Activated naive CD4-positive, alpha-beta T cell (primary cell): ENCODE measurements at places on chromosomes 5 and 9.

DNA sequence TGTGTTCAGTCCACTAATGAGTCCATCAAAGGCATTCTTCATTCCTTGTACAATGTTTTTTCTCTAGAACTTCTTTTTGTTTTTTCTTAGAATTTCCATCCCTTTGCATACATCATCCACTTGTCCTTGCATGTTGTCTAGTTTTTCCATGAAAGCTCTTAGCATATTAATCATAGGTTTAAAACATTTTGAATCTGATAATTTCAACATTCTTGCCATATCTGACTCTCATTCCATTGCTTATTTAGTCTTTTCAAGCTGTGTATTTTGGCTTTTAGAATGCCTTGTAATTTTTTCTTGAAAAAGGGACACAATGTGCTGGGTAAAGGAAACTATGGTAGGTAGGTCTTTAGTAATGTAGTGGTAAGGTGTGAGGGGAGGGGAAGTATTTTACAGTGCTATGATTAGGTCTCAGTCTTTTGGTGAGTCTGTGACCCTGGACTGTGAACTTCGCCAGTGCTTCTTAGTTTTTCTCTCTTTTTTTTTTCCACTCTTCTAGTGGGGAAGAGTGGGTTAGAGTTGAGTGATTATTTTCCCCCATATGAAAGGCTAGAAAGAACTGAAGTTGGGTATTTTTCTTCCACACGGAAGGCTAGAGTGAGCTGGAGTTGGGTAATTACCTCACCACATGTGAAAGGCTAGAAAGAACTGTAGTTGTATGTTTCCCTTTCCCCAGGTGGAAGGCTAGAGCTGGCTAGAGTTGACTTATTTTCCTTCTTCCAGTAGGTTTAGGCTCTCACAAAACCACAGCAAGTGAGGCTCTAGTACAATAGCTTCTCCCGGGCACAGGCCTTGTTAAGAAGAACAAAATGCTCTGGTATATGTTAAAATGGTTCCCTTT lies 172.1 kb downstream of the SNX18 start:
- DNase-seq: no peak

DNA sequence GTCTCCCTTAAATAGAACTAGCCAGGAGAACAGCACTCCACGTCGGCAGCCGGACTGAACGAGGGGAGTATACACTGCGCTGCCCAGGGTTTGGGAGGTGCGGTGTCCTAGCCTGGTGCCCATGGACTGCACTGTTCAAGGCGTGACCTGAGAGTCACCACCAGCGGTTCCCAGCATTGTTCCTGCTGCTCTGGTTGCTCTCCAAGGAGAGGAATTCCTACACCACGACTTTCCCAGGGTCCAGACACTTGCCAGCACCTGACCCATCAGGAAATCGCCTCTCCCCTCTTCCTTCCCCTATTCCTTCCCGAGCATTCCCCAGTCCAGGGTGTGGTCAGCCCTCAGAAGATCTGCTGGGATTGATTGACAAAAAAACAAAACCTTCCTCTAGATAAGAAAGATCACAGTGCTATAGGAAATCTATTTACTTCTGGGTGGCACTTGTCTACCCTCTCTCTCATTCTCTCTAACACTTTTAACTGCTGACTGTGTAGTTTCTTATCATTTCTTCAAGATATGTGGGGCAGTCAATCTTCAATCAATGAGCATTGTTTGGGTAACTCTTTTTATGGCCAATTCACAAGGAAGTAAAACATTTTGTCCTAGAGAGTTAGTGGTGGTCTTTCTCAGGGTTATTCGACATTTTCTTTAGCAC lies 297.8 kb upstream of the ACTBL2 start:
- no peak for DNase-seq

DNA sequence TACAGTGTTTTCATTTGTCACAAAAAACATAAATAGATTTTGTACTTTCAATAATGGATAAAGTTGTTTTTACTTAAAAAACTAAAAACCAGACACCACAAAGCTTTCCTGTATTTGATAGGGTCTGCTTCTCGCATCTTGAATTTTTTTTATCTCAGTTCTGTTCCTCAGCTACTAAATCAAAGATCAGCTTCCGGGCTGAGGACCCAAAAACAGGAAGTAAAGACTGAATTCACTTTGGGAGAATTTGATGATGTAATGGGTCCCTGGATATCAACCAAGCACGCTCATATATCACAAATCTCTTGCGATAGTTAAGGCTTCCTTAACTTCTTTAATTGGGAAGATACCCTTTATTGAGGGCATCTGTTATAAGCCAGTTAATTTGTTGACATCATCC lies 24.1 kb downstream of the ITK start:
- DNase-seq: no peak

DNA sequence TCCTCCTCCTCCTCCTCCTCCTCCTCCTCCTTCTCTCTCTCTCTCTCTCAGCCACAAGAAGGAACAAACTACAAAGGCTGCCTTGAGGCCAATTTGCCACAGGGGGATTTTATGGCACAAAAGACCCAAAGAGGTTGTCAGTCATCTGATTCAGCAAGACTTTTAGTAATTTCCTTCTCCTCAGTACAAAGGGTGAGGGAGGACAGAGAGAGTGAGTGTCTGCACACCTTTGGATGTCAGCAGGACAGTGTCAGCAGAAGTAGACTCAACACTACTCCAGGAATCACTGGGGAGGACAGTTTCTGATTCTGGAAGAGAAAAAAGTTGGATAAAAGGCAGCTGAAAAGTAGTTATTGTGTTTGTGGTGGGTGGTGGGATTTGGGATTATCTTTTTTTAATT lies 13.6 kb downstream of the TIMD4 start:
- DNase-seq: no peak

DNA sequence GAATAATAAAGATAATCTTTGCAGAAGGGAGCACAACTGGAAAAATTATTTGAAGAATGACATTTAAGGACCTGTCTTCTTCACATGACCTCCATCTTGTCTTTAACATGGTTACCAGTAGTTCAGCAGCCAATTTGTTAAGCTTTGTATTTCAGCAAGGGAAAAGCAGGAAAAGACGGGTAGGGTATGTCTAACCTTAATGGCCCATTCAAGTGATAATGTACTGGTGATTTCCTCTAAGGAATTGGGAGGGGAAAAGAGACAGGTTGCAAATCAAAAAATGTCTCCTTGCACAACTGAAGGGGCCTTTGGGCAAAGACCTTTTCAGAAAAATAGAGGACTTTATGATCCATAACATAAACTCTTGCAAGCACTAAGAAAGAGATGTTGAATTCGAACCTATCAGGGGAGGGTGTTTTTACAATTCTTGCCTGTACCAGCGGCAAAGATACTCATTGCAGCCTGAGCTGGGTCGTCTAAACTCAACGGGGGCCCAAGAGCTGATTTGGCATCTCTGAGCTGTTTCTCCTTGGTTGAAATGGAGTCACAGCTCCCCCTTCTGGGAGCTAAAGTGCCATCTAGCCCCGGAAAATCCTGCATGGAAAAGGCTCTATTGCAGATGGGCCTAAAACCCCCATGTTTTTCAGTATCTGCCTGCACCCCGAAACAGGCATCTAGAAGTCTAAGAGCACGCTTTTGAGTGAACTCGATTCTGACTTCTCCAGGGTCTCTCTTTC lies 3.8 kb downstream of the BRINP1 start:
- no peak for DNase-seq

- no peak for DNase-seq
Observed at GRCh38 chr9:110707419-110707818, 38.8 kb downstream of the MUSK start.

DNA sequence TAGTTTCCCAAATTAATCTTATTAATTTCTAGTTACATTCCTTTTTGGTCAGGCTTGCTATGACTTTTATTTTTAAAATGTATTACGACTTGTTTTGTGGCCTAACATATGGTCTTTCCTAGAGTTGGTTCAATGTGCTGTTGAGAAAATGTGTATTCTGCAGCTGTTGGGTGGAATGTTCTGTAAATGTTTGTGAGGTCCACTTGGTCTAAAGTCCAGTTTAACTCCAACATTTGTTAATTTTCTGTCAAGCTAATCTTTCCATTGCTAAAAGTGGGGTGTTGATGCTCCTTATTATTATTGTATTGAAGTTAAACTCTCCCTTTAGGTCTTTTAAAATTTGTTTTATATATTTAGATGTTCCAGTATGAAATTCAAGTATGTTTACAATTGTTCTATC lies 1010.8 kb upstream of the EDIL3 start:
- DNase-seq: no peak

DNA sequence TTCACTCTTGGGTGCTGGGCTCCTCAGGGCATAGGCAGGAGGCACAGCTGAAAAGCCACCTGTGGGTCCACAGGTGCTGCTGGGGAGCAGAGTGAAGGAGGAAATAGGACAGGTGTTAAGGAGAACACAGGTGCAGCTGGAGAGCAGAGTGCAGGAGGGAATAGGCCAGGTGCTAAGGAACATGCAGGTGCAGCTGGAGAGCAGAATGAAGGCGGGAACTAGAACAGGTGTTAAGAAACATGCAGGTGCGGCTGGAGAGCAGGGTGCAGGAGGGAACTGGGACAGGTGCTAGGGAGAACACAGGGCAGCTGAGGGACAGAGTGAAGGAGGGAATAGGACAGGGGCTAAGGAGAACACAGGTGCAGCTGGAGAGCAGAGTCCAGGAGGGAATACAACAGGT lies 43.8 kb upstream of the PLEKHG4B start:
- no peak for DNase-seq

GRCh38 chr5:151718646-151719045 lies 31.9 kb upstream of the SPARC start:
- no peak for DNase-seq

DNA sequence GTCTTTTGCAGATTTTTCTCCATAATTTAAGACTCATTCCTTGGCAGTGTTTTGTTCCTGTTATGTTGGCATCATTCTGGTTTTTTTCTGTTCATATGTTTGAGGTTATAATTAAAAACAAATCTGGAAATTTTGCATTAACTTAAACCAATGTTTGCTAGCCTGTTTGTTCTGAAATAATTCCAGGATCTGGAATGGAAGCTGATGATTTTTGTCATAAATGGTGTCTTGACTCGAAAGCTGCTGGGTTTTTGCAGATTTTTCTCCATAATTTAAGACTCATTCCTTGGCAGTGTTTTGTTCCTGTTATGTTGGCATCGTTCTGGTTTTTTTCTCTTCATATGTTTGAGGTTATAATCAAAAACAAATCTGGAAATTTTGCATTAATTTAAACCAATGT lies 318.7 kb upstream of the IRX4 start:
- no peak for DNase-seq

DNA sequence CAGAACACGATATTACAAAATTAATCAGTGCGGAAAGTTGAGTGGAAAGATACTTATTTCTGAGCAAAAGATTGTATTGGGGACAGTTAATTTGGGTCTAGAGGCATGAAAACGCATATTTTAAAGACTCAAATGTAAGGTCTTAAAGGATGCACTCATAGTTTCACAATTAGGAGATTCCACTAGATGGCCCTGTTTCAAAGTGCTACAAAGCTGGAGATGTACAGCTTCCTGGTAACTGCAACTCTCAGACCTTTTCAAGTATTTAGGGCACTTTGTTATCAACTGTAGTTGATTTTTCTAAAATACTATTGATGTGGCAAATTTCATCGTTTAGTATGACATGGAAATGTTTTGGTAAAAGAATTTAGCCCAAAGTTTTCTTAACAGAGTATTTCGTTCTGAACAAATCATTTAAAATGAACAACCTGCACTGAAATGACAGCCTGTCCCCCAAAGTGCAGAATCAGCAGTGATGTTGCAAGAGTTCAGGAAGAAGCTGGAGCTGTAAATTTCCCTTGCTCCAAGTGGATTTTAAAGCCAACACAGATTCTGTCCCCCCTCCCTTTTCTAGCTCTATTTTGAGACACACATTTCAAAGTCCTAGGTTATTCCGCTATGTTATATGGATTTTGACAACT lies 16.2 kb upstream of the NDUFB6 start:
- DNase-seq: no peak

DNA sequence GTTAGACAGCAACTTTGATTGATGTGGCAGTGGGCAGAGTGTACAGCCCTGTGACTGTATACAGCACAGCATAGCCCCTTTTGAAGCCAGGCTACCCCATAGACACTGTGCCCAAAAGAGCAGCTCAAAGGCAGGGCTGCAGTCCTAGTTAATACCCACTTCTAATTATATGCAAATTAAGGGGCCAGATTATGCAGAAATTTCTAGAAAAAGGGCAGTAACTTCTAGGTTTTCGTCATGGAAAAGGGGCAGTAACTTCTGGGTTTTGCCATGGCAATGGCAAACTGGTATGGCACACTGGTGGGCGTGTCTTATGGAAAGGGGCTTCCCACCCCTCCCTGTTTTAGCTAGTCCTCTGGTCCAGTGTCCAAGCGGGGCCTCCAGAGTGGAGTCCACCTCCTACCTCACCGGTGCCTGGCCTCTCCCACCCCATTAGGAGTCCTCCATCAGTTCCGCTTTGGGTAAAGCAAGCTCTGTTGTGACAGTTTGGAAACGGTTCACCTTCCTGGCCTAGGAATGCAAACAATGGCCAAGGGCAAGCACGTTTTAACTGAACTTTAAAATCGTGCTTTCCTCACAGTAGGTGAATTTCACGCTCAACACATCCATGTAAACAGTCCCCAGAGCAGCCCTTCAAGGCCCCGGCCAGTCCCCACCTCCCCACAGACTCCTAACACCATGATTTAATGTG lies 5.6 kb downstream of the ADAMTS13 start:
- DNase-seq: no peak

DNA sequence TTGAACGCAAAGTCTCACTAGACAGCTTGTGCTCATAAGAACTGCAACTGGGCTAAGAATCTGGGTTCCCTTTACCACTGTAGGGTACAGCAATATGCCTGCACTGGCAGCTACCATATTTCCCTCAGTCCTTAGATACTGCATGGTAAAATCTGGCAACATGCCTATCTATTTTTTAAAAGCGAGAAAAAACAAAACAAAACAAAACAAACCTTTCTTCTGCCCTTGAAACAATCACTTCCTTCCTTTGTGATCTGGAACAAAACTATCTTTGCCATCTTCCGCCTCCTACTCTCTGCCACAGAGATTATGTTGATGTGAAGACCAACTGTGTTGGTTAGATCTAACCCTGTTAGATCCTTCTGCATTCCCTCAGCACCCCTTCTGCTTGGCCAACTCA lies 242.9 kb downstream of the EBF1 start:
- no peak for DNase-seq

DNA sequence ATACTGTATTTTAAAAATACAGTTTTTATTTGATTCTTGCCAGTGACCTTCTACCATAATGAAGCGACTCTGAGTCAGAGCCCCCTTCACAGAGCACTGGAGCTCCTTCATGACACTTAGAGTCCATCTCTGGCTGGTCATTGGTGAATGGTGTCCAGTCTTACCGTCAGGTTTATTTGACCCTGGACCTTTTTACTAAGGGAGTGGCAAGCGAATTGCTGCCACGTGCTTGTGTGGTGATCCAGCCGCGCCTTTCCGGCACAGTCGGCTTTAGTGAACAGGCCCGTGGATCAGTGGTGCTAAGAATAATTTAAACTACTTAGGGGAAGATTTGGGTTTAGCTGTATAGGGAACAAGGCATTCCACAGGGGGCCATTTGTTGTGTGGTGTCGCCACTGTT lies 48.5 kb downstream of the PRRC2B start:
- DNase-seq: no peak

DNA sequence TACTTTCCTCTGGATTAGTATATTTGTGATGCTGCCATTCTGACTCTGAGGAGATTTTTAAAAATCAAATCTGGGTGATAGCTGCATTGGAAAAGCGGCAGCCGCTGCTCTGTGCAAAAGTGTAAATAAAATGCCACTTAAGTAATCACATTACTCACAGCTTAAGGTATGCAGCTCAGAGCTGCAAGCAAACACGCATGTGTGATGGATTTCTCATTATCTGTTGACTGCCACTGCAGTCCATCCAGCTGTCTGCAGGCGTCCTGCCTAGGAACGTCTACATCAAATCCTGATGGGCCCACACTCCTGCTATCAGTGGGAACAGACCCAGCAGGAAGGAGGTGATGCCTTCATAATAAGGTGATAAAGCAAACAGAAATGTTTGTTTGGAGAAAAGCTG lies 216.9 kb downstream of the SPOCK1 start:
- no peak for DNase-seq
